EL (cell line): ENCODE measurements at places on chromosomes 4 and X.

GRCh38 chrX:63186137-63186536, 165.0 kb downstream of the SPIN4 start:
- DNase-seq, result peak; percentile 2

DNA sequence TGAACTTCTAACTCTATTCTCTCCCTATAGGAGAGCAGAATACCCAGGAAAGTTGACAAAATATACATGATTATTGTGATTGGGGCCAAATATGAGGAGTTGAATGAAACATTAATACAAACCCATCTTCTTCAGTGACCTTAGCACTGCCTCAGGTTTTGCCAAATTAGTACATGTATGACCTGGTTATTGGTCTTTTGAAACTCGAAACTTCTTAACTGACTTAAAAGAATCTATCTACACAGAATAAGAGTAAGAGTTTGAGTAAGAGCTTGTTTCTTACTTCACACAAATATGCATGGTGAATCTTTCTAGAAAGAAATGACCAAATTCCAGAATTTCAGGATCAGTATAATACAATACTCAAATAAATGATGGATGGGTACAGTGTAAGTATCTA, 213.0 kb upstream of the GK2 start:
- DNase-seq, result no peak

GRCh38 chr4:113838460-113838859, 76.9 kb upstream of the CAMK2D start:
- DNase-seq, result no peak

DNA sequence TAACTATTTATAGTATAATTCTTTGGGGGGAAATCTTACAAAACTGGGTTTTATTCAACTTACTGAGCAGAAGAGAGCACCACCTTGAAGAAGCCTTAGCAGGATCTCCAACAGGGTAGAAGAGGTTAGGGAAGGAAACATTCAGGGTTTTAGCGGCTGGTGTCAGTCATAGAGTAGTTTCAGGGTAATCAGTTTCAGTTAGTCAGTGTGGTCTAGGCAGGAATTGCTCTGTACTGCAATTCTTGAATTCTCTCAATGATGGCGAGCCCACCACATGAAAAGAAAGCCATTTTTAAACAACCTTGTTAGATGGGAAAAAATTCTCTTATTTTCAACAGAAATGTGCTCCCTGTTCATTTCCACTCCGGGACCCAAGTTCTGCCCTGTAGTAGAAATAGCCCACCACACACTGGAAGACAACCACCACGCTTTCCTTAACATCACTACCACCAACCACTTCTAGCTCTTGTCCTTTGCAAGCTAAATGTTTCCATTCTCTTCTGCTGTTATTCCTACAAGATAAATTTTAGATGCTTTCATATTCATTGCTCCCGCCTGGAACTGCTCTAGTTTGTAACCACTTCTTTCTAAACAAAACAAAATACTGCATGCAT, 25.9 kb downstream of the COL25A1 start:
- no peak for DNase-seq

- peak; percentile 39 for DNase-seq
Observed at GRCh38 chr4:167897116-167897515, 195.2 kb upstream of the ANXA10 start.

- DNase-seq, result no peak
Observed at GRCh38 chrX:53681661-53682060, 4.9 kb downstream of the HUWE1 start.

DNA sequence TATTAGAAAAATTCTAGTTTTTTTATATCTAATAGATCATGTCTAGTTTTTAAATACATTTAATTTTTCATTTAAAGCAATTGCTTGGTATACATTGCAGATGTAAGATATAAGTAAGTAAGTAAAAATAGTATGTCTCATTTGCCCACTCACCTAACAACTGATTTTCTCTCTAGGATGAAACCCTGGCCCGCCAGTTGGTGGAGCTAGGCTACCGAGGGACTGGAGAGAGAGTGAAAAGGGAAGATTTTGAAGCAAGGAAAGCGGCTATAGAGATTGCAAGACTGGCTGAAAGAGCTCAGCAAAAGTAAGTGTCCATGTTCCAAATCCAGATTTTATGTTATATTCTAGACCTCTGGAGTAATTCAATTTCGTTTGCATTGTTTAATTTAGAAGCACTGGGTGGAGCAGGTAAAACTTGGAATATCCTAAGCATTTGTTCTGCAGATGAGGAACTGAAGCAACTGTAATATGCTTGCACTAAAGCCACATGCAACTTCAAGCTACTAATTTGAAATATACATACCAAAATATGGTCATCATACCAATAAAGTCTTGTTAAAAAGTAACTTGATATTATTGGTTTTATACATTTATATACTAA, 27.1 kb downstream of the CFAP299 start:
- DNase-seq, result peak; percentile 24

GRCh38 chr4:122539861-122540465, 80.9 kb downstream of the IL21 start:
- DNase-seq, result no peak

- no peak for DNase-seq
Observed at GRCh38 chrX:17266136-17266535, 108.9 kb upstream of the NHS start.

DNA sequence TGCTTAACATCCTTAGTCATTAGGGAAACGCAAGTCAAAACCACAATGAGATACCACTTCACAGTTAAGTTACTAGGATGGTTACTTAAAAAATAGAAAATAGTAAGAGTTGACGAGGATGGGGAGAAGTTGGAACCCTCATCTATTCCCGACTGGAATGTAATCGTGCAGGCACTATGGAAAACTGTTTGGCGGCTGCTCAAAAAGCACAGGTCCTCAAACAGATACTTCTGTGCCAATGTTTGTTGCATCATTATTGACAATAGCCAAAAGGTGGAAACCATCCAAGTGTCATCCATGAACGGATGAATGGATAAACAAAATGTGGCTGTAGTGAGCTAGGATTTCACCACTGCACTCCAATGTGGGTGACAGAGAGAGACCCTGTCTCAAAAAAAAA, 11.7 kb downstream of the CTAG1B start:
- no peak for DNase-seq

DNA sequence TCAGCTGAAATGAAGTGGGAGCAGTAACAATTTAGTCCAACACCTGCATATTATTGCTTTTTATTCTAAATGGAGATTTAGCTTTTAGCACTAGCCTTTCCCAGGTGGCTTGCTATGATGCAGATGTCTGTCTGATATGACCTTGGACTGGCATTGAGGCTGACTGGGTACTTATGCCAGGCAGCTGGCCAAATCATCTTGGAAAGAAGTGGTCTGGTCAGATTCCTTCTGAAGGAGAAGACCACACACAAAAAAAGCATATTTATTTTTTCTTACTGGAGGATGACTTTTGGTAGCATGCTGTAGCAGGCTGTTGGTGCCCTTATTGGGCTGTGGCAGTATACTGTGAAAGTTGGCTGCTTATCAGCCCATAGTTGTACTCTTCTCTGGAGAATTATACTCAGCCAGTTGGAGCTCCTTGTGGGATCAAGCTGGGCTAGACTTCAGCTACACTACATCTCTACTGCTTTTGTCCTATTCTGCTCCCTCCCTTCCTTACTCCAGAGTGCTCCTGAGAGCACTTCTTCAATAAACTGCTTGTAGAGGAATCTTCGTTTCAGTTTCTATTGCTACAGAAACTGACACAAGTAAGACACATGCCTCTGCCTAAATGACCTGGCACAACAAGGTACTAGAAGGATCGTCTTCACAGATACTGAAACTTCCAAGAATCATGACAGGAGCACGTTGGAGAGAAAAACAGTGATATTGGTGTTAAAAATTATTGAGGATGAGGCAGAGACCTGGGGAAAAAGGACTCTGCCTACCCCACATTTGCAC, 196.8 kb upstream of the RPS6KA3 start:
- DNase-seq, result no peak

DNA sequence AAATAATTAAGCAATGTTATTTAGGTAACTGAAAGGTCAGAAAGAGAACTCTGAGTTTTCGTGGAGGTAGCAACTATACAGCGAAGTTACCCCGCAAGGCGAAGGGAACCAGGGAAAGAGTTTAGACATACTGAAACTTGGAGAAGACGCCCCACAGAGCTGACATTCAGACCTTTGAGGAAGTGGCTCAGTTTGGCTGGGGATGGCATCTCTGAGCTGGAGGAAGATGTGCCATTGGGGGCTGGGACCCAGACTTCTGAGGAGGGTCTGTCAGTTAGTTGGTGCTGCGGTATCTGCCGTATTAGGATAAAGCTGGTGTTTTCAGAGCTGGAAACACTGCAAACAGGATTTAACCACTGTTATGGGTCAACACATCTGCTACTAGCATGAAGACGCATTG, 156.6 kb downstream of the ANKRD50 start:
- no peak for DNase-seq

GRCh38 chr4:38715050-38715449, 51.1 kb downstream of the KLF3 start:
- DNase-seq, result peak; percentile 28

- DNase-seq, result no peak
Observed at GRCh38 chrX:42714981-42715700, 62.8 kb downstream of the PPP1R2C start.

GRCh38 chr4:121696170-121696580, 605 bp downstream of the ANXA5 start:
- DNase-seq, result peak; percentile 82

GRCh38 chr4:31557437-31557836, 837.3 kb downstream of the PCDH7 start:
- DNase-seq, result no peak

- DNase-seq, result no peak
Observed at GRCh38 chr4:99891351-99891750, 2.9 kb downstream of the LAMTOR3 start.

GRCh38 chr4:38387819-38388218, 276.2 kb upstream of the KLF3 start:
- no peak for DNase-seq

DNA sequence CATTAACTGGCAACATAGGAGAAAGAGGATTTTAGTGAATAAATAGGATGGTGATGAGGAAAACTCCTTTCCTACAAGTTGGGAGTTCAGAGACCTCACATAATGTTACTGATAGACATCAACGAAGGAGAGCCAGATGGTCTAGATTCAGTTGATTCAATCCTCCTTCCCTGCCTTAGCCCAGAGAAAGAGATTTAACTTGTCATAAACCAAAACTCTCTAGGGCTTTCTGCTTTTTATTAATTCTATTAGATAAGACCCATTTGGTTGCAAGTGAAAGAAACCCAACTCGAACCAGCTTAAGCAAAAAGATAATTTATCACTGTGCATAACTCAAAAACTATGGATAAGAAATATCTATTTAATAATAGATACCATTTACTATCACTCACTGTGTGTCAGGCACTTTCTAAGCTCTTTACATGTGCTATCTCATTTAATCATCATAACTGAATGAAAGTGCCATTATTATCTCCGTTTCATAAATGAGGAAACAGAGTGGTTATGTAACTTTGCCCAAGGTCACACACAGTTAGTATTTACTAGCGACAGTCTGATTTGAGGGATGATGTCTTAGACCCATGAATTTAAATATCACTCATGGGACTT, 4.3 kb upstream of the UNC5C start:
- DNase-seq, result no peak

- DNase-seq, result no peak
Observed at GRCh38 chr4:14364953-14365536, 637.2 kb upstream of the CPEB2 start.
